ENCODE measurements at places on chromosomes 11 and 22.

GRCh38 chr11:26976389-26976788 is 17.5 kb upstream of the FIBIN start:
- no peak for DNase-seq

DNA sequence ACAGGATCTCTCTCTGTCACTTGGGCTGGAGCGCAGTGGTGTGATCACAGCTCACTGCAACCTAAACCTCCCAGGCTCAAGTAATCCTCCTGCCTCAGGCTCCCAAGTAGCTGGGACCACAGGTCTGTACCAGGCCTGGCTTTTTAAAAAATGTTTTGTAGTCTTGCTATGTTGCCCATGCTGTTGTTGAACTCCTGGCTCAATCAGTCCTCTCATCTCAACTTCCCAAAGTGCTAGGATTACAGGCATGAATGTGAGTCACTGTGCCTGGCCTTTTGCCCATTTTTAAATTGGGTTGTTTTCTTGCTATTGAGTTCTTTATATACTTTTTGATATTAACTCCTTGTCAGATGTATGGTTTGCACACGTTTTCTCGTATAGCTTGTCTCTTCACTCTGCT is 33.0 kb upstream of the PITPNB start:
- no peak for DNase-seq

DNA sequence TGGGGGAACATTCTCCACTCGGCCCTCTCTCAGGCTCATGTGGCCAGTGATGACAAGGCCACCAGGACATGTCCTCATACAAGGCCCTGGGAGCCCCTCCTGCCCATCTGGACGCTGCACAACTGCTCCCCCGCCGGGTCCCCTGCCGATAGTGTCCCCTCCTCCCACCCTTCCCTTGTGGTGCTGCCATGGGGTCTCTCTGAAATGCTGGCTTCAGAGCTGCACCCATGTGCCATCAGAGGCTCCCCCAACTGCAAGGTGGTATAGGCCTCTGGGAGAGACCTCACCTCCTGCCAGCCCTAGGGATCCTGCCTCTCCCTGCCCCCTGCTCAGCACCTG is 113.0 kb downstream of the KCNQ1OT1 start:
- no peak for DNase-seq

DNA sequence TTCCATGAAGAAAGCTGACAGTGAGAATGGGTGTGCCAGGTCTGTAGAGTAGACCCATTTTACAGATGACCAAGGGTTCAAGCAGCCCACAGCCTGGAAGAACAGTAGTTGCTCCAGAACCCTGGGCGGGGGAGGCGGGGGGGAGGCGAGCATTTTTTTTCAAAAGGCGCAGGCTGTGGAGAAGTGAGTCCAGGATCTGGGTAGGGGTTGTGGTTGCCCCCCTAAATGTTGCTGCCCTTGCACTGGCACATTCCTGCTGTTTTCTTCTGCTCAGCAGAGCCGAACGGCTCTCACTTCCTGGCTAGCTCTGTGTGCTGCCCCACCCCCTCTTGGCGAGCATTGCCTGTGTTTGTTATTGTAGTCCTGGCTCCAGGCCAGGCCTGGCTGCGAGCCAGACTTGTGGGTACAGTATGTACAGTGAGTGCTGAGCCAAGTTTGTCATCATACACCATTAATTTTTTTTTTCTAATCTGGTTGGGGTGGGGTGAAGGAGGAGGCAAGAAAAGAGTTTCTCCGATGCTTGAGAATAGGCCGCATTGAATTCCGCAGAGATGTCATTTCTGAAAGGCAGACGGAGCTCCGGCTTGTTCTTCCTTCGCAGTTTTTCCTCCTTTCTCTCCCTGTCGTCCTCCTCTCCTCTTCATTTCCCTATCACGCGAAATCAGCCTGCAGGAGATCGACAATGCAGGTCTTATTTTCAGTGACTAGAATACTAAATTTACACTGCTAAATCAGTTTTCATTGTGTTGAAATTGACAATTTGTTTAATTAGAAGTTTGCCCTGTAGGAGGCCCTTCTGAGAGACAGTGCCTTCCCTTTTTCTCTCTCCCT is 100.5 kb downstream of the ZBTB16 start:
- DNase-seq = peak; percentile 88

DNA sequence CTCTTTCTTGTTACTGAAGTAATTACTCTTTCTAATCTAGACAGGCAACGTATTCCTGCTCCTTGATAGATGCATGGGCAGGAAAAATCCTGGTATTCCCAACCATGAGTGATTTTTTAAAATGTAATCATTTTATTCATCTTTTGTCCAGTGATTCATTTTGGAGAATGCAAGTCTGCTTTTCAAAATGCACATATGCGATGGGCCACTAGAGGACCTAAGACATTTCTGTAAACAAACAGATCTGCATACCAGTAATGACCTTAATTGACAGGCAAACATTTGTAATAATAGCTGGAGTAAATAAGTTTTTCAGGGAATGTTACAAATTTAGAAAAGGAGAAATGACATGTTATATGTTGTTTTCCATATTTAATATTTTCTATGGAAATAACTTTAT is 1167.6 kb downstream of the JRKL start:
- DNase-seq = no peak

DNA sequence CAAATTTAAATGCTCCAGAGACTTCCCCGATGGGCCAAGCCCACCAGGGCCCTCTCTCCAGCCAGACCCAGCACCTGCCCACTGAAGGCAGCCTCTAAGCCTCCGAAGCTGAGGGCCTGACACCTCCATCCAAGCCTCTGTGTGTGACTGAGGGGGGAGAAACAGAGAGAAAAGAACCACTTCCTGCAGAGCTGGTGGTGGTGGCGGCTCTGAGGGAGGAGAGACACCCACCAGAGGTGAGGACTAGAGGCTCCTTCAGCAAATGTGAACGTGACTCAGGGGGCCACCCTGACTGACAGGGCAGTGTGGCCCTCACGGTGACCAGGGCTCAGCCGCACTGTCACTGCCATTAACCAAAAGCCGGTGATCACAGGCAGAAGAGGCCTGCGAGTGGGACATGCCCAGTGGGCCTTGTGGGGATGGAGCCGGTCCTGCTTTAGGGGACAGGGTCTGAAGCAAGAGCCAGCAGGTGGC is 31.0 kb upstream of the CD5 start:
- no peak for DNase-seq

- no peak for DNase-seq
Measured at GRCh38 chr11:75790986-75791385, 22.4 kb downstream of the DGAT2 start.

- DNase-seq = no peak
Measured at GRCh38 chr11:115428306-115428705, 75.9 kb downstream of the CADM1 start.

- no peak for DNase-seq
Measured at GRCh38 chr22:39173050-39173706, 20.7 kb upstream of the CBX7 start.

DNA sequence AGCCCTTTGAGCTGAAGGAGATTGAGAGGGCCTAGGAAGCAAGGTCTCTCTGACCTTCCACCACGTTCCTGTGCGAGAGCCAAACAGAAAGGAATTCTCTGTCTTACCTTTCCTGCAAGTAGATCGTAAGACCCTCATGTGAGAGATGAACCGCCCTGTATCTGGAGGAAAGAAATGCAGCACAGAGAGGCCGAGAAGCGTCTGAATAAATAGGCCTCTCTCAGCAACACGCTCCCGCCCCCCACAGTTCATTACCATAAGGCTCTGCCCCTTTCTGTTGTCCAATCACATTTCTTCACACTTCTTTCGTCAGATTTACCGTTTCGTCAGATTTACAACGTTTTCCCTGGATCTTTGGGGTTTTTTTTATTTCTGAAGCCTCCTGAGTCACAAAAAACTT is 90.3 kb downstream of the BLID start:
- no peak for DNase-seq

GRCh38 chr11:93697611-93698010 is 36.1 kb downstream of the CEP295 start:
- DNase-seq = no peak

DNA sequence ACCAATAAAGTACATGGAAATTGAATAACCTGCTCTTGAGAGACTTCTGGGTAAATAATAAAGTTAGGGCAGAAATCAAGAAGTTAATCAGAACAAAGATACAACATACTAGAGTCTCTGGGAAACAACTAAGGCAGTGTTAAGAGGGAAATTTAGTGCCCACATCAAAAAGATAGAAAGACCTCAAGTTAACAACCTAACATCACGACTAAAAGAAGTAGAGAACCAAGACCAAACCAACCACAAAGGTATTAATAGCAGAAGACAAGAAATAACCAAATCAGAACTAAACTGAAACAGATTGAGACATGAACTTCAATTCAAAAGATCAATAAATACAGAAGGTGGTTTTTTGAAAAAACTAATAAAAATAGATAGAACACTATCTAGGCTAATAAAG is 140.7 kb downstream of the JRKL start:
- no peak for DNase-seq

- no peak for DNase-seq
Measured at GRCh38 chr22:17549183-17549582, 14.1 kb upstream of the SLC25A18 start.
